ENCODE measurements at places on chromosomes 16 and 17.

- no peak for DNase-seq
These were observed 85.2 kb downstream of the ABCC6 start for GRCh38 chr16:16138034-16138635.

- DNase-seq: no peak
These were observed 45.4 kb downstream of the PRSS54 start for GRCh38 chr16:58249388-58249779.

- no peak for DNase-seq
These were observed 5.4 kb downstream of the CTRL start for GRCh38 chr16:67926181-67926750.

DNA sequence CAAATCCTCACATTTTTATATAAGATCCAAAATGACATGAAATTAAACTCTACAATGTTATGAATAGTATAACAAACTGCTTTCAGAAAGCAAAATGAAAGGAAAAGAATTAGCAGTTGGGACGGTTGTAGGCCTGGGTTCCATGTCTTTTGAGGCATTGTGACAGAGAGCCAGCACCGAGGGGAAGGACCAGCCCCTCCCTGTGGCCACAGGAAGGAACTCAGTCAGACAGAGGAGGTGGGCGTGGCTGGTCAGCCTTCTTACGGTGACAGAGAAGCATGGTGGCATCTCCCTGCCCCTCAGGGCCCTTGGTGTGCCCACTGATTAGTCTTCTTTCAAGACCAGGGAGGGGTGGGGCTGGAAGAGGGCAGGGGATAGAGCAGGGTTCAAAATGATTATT, 5.7 kb downstream of the ZNF319 start:
- no peak for DNase-seq

GRCh38 chr16:89281829-89282228, 64.3 kb downstream of the ZNF778 start:
- DNase-seq: no peak

GRCh38 chr17:72102366-72102765, 18.5 kb upstream of the SOX9 start:
- no peak for DNase-seq

- DNase-seq: peak; percentile 82
These were observed 27.1 kb downstream of the TMEM235 start for GRCh38 chr17:78258323-78259191.

- no peak for DNase-seq
These were observed 1.6 kb downstream of the CAPN15 start for GRCh38 chr16:529012-529575.

GRCh38 chr17:47732399-47733046, 513 bp upstream of the TBX21 start:
- no peak for DNase-seq

GRCh38 chr16:82373976-82374375, 204.0 kb upstream of the MPHOSPH6 start:
- DNase-seq: no peak

DNA sequence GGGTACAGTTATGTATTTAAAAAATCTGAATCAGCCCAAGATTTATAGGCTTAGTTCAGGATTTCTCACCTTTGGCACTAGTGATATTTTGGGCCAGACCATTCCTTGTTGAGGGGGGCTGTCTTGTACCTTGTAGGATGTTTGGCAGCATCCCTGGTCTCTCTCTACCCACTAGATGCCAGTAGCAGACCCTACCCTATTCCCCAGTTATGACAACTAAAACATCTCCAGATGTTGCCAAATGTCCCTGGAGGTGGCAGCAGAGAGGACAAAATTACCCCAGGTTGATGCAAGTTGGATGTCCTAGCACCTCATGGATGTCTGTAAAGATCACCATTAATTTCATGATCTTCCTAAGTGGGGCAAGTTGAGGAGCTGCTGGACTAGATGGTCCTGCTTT, 45.8 kb downstream of the SYT17 start:
- DNase-seq: no peak

GRCh38 chr16:85675251-85675874, 13.4 kb downstream of the GINS2 start:
- DNase-seq: no peak

DNA sequence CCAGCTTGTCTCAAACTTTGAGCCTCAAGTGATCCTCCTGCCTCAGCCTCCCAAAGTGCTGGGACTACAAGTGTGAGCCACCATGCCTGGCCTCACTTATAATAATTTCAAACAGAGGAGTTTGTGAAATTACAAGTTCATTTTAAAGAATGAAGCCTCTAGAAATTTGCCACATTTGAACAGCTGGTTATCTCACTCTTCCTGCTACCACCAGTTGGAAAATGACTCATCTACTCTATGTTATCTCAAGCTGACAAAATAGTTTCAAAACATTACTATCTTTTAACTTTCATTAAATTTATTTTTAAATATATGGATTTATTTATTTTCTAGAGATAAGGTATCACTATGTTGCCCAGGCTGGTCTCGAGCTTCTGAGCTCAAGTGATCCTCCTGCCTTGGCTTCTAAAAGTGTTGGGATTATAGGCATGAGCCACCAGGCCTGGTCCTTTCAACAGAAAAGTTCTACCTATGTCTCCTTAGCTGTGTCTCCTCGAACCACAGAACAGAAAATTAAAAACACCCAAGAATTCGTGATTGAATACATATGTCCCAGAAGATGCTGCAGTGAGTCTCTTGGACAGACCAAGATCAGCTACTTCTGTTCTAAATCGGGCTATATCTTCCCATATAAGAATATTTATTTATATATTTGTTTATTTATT, 47.6 kb downstream of the MYH13 start:
- no peak for DNase-seq

- no peak for DNase-seq
These were observed 3.6 kb upstream of the ARL4D start for GRCh38 chr17:43395165-43395564.

DNA sequence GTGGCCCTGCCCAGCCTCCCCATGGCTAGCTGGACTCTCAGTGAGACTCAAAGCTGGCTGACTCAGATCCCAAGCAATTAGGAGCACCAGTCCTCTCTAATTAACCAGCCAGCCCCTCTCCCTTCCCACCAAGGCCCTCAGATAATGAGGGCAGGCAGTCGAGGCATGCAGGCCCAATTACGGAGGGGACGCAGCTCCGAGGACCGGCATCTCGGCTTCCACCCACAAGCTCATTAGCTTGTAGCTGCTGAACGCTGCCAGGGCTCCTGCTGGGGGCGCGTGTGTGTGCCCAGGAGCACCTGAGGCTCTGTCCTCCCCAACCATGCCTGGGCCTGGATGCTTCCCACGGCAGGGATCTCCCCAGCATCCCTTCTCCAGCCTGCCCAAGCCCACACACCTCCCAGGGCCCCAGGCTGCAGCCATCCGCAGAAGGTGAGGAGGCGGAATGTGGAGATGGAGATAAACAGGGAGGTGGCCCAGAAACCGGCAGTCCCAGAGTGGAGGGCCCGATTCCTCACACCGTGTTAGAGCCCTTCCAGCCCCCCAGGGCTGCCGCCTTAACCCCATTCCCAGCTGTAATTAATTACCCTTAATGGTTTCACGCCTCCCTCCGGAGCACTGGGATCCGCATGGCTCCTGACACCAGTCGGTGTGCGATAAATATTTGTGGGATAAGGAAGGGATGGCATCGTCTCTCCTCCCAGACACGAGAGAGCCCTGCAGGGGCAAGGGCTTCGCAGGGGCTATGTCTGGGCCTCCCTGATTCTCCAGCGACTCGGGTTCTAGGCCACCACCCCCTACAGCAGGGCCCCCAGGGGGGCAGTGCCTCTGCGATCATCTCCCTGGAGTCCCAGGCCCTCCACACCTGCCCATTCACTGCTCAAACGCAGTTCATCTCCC, 42.2 kb downstream of the RPH3AL start:
- DNase-seq: no peak

DNA sequence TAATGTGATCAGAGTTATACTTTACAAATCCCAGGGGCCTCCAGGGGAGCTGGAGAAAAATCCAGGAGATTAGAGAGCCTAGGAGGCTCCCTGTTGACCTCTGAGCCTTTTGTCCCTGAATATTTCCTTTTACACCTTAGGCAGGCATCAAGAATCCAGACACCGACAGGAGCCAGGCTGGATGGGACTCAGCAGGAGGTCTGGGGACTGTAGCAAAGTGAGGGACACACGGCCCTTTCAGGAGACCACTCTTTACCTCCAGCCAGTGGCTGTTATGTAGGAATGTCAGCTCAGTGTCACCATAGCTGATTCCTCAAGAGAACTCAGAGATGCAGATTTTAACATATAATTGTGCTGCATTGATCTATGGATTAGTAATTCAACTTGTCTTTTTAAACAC, 198.4 kb downstream of the SHISA9 start:
- DNase-seq: no peak

DNA sequence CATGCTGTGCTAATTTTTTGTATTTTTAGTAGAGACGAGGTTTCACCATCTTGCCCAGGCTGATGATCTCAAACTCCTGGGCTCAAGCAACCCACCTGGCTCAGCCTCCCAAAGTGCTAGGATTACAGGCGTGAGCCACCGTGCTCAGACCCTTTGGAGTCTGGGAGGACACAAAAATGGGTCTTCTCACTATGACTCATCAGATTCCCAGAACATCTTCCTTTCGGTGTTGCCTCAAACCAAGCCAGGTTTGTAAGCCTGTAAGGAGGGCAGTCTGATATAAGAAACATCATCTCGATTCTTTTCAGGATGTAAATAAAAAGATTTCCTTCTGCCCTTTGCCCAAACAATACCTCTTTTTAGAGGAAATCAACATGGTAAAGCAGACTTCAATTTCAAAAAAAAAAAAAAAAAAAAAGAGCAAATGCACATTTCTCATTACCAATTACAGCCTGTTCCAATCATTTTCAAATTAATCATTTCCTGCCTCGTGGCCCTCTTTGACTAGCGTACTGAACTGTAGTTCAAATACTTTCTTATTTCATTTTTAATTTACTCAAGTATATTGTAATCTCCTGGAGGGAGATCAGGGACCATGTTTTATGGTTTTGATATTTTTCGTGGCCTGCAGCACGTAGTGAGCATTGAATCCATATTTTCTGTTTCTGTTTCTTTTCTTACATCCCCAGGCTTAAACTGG, 409.6 kb downstream of the GRIN2A start:
- no peak for DNase-seq

DNA sequence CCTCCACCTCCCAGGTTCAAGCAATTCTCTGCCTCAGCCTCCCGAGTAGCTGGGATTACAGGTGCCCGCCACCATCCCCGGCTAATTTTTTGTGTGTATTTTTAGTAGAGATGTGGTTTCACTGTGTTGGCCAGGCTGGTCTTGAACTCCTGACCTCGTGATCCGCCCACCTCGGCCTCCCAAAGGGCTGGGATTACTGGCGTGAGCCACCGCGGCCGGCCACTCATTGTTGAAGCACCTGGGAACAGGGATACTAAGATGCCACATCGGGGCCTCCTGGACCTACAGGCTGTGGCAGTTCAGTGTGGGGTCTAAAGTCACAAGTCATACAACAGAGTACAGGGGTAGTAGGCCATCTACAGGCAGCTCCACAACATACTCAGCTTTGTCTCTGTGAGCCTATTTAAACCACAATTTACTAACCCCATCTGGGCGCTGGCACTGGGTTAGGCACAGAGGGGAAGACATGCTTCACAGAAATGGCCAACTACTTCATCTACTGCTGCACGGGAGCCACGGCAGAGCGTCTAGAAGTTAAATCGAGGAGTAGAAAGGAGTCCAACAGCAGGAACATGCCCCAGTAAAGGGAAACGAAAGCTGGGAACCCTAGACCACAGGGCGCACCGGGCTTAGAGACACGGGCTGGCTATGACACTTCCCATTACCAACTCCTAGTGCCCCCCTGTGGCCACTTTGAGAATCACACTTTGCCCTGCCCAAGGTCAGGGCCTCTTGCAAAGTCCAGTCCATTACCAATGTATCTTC, 4.3 kb downstream of the VAMP2 start:
- peak; percentile 87 for DNase-seq

DNA sequence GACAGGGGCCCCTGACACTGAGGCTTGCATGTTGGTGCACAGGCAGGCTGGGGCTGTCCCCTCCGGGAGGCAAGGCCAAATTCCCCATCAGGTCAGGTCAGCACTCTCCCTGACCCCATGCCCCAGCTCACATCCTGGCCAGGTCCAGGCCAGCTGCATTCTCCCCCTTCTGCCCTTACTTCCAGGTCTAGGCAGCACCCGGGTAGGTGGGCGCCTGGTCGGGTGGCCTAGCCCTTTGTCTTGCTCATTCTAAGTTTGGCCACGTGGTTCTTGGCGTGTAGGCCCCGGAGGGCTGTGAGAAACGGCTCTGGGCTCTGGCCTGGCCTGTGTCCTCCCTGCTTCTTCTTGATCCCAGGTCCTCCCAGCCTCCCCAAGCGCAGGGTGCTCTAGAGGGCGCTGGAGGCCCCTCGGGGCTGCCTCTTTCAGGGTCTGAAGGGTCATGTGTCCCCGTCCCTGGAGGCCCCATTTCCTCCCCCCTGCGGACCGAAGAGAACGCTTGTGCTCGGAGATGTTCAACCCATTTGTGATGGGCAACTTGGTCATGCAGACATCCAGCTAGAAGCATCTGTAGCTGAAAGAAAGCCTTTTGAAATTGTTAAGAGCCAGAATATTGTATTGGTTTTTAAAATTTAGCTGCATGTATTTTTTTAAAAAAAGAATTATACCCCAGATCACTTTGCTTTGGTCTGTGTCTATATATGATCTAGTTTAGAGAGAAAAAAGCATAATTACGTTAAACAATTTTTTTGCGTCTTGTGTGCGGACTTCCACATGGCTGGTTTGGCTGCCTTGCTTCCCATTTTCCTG, 6.7 kb downstream of the BAHCC1 start:
- DNase-seq: no peak

GRCh38 chr17:75356260-75356937, 49.1 kb downstream of the GRB2 start:
- no peak for DNase-seq

- DNase-seq: no peak
These were observed 253.8 kb upstream of the CDH11 start for GRCh38 chr16:65375651-65376050.
